IPS-NIHi11 (cell line): ENCODE measurements at places on chromosomes 4 and X.

- DNase-seq, result no peak
Observed at GRCh38 chr4:72875138-72875537, 194.4 kb downstream of the COX18 start.

DNA sequence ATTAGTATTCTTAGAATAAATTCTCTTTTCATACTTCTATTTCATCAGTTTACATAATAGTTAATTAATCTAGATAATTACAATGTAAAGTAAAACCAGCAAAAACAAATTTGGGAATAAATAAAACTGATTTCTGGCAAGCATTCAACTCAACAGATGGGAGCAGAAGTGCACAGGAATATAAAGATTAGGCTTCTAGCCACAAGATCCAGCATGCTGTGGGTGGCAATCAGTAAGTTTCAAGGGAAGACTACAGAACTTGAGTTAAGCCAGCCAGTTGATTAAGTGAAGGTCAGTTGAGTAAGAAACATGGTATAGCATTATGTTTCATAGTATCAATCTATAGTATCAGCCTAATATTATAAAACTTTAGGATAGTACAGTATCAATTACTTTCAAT is 324.2 kb upstream of the AADAT start:
- no peak for DNase-seq

DNA sequence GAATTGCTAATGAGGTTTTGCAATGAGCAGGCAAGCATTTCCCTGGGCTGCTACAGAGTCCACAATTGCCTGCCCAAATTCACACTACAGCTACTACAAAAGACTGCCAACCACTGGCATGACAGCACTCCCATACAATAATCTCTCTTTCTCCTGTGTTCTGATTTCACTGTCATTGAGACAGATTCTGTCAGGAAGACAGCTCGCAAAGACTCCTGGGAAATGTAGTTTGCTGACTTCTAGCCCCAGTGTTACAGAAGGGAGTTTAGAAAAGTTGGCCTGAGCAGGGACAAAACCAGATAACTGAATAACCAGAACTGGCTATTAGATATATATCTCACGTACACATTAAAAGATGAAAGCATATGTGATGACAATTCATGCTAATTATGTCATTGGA is 1231.3 kb upstream of the PRKX start:
- no peak for DNase-seq

GRCh38 chrX:65925005-65925404 is 114.9 kb downstream of the VSIG4 start:
- DNase-seq, result no peak

- no peak for DNase-seq
Observed at GRCh38 chr4:10640561-10641201, 43.9 kb downstream of the CLNK start.

- no peak for DNase-seq
Observed at GRCh38 chrX:109714340-109714958, 18.6 kb downstream of the ACSL4 start.
